ENCODE measurements at places on chromosomes 4 and X.

DNA sequence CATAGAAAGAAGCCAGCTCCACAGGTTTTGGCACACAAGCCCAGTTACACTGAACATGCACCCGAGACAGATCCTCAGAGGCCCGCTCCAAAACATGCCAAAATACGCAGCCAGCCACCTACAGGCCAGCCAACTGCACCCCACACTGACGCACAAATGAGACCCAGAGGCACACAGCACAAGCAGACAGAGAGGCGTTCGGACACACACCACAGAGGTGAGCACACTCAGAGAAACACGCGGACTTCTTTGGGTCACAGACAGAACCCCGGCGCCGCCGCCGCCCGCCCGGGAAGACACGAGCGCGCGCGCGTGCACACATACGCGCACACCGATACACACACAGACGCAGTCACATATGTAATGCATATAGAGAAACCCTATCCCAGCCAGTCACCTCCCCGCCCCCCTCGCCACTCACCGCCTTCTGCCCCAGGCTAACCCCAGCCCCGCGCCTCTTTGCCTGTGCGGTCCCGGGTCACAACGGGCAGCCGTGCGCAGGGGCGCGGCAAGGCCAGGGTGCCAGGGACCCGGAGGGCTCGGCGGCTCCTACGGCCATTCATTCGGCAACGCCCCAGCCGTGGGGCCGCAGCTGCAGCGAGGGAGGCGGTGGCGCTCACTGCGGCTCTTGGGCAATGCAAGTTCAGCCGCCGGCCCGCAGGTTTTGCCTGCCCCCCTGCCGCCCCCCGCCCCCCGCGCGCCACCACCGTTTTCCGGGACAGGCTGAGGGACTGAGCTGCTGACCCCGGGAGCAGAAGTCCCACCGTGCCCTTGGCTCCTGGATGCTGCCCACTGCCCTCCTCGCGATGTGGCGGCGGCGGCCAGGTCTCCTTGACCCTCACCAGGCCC lies 553 bp downstream of the SEPTIN6 start:
- DNase-seq, result peak; percentile 40

DNA sequence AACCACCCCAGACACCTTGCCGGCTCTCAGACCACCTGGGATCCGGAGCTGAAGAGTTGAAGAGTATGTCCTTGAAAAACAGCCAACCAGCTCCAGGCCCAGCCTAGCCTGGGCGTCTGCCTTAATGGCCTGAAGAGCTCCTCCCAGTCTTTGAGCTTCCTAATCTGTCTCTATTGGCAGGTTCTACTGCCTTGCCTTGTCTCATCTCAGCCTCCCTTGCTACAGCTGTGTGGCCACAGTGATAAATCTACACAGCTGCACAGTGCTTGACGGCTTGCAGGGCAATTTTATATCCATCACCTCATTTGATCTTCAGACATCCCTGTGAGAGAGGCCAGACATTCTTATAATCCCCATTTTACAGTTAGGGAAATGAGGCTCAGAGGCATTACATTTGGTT lies 19.9 kb downstream of the AWAT2 start:
- DNase-seq, result no peak

- no peak for DNase-seq
These were observed 204.9 kb downstream of the APBB2 start for GRCh38 chr4:41009411-41009810.

DNA sequence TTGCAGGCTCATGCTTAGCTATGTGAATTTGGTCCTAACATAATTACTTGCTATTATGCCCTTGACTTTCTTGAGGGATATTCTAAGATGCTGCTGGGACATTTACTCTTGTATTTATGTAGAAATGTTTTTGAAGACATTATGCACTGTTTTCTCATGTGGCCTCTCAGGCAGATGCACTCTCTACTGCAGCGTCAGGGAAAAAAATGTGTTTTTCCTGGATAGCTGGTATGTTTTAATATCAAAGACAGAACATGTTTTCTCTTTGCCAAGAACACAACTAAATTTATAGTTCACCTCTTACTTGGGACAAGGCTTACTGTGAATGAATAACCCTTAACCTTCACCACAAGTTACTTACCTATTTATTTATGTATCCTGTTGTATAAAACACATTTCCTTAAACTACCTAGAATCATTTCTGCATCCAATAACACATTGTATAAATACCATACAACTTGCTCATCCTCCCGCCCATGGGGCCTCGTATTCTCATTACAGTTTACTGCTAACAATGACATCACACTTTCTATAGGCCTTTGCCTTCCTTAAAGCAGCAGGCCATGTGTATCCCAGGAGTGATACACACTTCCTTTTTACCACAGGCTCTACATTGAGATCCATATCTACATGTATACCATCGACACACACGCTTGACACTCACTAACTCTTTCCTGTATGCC lies 178.7 kb downstream of the SLIT2 start:
- DNase-seq, result no peak

DNA sequence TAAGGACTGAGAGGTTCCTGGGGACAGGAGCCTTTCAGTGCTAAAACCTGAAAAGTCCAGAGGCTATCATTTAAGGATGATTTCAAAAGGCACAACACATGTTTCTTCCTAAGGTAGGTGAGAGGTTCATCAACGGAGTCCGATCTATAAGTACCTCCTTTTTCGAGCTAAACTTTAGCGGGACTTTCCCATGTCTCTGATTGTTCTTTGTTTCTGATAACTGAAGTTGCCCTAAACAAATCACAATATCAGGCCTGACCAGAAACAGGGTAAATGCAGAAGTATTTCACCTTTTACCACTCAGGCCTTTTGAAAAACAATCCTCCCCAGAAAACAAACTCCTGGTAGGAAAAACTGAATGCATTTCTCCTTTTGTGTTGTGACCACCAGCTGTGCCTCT lies 17.6 kb downstream of the PIR start:
- no peak for DNase-seq

GRCh38 chr4:16000708-16001483 lies 37.9 kb upstream of the FGFBP2 start:
- no peak for DNase-seq

GRCh38 chrX:46234775-46235174 lies 310.4 kb downstream of the ZNF674 start:
- no peak for DNase-seq

GRCh38 chr4:38062088-38062775 lies 102.0 kb downstream of the PTTG2 start:
- DNase-seq, result peak; percentile 5

- DNase-seq, result no peak
These were observed 71.3 kb upstream of the KIT start for GRCh38 chr4:54586320-54586955.

- DNase-seq, result no peak
These were observed 23.5 kb downstream of the CXCL8 start for GRCh38 chr4:73763877-73764276.

DNA sequence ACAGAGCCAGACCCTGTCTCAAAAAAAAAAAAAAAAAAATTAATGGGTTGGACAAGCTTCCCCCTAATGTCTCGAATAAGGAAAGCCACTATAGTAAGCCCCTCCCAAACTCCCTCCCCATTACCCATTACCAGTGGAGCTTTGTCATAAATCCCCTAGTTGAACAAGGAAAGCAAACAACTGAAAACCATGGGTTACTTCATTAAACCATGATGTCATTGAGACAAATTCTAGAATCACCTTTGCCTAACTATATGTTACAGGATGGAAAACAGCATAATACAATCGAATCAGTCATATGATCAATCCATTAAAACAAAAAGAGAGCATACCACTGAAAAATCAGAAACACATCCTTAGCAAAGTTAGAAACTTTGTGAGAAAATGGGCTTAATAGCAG lies 8.2 kb downstream of the ARAP2 start:
- no peak for DNase-seq

DNA sequence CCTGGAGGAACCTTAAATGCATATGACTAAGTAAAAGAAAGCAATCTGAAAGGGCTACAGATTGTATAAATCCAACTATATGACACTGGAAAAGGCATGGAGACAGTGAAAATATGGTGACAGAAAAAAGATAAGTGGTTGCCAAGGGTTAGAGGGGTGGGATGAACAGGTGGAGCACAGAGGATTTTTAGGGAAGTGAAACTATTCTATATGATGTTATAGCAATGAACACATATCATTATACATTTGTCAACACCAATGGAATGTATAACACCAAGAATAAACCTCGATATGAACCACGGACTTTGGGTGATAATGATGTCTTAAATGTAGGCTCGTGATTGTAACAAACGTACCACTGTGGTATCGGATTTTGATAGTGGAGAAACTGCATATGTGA lies 40.7 kb downstream of the NPY5R start:
- DNase-seq, result no peak

- no peak for DNase-seq
These were observed 87.8 kb downstream of the GRIA3 start for GRCh38 chrX:123271902-123272301.

DNA sequence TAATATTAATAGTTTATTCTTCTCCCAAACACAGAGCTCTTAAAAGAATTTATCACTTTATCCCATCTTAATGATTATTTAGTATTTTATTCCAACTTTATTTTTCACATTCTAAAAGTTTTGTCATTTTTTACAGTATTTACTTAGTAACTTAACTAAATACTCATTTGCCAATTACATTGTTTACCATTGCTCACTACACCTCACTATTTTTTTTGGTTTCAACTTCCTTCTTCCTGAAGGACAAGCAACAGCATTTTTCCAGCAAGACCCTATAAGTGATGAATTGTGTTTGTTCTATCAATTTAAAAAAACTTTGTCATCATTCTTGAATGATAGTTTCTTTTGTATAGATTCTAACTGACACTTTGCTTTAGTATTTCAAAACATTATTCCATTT lies 19.4 kb upstream of the SRD5A3 start:
- no peak for DNase-seq

GRCh38 chr4:62513306-62513705 lies 1313.2 kb downstream of the ADGRL3 start:
- DNase-seq, result no peak

GRCh38 chr4:74121643-74122579 lies 22.9 kb upstream of the CXCL2 start:
- DNase-seq, result no peak

DNA sequence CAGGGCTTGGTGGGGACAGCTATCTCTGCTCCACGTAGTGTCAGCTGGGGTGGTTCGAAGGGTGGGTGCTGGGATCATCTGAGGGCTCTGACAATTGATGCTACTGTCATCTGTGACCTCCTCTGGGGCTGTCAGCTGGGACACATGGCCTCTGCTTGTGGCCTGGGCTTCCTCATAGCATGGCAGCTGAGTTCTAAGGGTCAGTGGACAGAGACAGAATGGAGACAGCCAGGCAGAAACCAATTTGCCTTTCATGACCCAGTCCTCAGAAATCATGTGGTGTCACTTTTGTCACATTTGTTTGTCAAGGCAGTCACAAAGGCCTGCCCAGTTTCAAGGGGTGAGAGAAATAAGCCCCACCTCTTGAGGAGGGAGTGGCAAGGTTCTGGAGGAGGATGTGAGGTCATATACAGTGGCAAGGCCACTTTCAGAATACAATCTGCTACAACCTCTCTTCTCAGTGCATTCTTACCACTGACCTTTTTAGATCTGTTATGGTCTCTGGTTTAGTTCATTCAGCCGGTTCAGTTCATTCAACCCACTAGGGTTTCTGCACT lies 103.6 kb upstream of the BCOR start:
- no peak for DNase-seq

DNA sequence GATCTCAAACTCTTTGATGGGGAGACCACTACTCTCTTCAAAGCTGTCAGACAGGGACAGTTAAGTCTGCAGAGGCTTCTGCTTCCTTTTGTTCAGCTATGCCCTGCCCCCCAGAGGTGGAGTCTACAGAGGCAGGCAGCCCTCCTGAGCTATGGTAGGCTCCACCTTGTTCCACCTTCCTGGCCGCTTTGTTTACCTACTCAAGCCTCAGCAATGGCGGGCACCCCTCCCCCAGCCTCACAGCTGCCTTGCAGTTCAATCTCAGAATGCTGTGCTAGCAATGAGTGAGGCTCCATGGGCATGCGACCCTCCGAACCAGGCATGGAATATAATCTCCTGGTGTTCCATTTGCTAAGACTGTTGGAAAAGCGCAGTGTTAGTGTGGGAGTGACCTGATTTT lies 42.1 kb upstream of the UGT2B10 start:
- no peak for DNase-seq

GRCh38 chrX:16063141-16063540 lies 60.2 kb upstream of the GRPR start:
- no peak for DNase-seq

DNA sequence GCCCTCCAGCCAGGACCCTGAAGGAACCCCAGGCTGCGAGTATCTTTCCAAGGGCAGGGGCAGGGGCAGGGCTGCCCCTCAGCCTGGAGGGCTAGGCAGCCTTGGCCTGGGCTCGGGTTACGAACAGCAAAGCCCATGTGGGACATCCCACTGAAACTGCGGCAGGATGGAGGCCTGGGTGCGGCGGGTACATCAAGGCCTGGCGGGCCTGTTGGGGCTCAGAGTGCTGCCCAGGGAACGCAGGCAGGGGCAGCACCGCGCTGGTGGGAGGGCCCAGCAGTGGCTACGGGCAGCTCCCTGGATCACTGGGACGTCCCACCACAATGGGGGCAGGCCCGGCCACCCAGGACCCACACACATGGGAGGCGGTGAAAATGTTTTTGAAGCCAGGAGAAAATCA lies 10.9 kb downstream of the NAT8L start:
- DNase-seq, result no peak

- DNase-seq, result no peak
These were observed 51.8 kb downstream of the LRP2BP start for GRCh38 chr4:185343726-185344581.

DNA sequence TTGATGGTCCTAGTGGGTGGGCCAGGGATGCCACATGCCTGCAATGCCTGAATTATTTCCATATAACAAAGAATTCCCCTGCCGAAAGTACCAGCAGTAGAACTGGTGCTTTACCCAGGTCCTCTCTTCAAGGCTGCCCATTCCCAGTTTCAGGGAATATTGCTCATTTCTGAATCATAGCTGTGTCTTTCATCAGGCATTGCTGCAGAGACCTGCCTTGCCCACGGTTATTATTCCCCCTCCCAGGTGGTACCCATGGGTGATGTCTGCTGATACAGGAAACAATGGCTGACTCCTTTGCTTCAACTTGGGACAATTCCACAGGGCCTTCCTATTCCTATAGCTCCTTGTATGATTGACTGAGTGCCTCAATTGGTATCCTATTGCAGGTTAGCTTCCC lies 9.7 kb upstream of the IQCM start:
- DNase-seq, result no peak

DNA sequence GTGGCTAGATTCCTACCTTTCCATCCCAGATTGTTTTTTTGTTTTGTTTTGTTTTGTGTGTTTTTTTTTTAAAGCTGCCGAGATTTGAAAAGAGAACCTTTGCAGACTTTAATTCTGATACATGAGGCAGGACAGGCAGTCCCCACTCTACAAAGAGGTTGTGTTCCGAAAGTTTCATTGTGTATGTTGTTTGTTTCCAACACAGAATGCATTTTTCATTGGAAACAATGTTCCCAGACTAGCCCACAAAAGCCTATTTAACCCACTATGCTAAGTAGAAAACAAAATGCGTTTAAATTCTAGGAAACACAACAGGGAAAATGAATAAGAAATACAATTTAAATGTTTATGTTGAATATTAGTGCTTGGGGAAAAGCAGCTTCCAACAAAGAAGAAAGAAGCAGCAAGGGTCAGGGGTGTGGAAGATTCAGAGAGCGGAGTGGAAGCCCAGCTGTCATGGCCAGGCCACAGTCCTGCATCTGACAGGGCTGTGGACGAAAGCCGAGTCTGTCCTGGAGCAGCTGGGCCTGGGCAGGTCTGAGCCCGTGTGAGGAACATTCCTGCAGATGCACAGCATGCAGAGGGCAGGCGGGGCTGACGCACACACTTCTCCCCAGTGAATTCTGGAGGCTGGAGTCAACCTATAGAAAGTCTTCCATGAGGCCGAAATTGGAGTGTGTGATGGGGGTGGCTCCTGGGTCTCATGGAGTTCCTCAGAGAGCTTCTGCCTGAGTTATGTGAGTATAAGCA lies 12.4 kb upstream of the SETD7 start:
- DNase-seq, result no peak
